GM12878 (cell line): ENCODE measurements at places on chromosomes 5 and 9. TPM values are rescaled to one million over a fixed set of nuclear protein-coding genes. Genes with fewer than 3 reads are reported as not detected.

The PLAC8L1 gene
- not detected in 2 replicates for total RNA-seq

The GRM6 gene
- total RNA-seq, result not detected in 2 replicates

The NMRK1 gene
- total RNA-seq, result 9.3 and 11.7 TPM in 2 replicates

The PDCD1LG2 gene
- total RNA-seq, result 1.9 and 2.4 TPM in 2 replicates
